ENCODE measurements at places on chromosomes 7 and 10.

GRCh38 chr7:51601461-51601860 lies 284.9 kb upstream of the COBL start:
- no peak for DNase-seq

DNA sequence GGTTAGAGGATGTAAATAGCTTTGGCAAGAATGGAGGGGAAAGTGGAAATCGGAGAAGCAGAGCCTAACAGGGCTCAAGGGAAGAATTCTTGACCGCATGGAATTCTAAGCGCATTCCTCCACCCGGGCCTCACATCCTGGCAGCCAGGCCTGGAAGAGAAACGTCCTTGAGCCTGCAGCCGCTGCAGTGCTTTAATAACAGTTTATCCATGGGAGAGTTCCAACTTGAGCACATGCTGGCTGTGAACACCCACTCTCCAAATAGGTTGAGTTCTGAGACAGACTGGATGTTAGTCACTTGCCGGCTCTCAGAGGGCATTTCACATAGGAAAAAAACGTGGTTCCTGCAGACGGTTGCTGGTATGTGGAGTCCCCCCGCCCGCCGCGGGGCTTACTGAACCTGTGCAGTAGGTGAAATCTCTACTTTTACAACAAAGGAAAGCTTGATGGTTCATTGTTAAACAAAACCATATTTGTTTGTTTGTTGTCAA lies 61.4 kb upstream of the STEAP1B start:
- DNase-seq: peak; percentile 95

DNA sequence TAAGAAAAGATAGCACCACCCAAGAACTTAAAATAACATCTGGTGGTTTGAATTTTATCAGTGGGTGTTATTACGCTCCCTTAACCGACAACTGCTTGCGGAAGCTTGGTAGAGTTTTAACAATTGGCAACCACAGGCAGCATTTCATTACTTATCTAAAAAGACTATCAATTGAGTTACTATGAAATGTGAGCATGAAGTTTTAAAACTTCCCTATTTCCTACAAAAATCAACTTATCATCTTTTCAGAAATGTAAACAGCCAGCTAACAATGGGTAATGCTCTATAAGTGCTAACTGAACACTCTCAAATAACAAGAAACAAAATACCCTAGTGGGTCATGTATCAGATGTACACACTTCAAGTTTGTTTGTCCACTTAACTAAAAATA lies 68.8 kb downstream of the OSBPL3 start:
- DNase-seq: no peak

- DNase-seq: peak; percentile 83
Observed at GRCh38 chr10:71766717-71767419, 6.5 kb downstream of the VSIR start.

- peak; percentile 84 for DNase-seq
Observed at GRCh38 chr10:123559066-123559822, 106.9 kb upstream of the GPR26 start.

- no peak for DNase-seq
Observed at GRCh38 chr7:23710000-23710399, at the start of gene STK31. STK31 (plus strand) TSS chr7:23710219; CDS start chr7:23710286, 67 bp downstream.

DNA sequence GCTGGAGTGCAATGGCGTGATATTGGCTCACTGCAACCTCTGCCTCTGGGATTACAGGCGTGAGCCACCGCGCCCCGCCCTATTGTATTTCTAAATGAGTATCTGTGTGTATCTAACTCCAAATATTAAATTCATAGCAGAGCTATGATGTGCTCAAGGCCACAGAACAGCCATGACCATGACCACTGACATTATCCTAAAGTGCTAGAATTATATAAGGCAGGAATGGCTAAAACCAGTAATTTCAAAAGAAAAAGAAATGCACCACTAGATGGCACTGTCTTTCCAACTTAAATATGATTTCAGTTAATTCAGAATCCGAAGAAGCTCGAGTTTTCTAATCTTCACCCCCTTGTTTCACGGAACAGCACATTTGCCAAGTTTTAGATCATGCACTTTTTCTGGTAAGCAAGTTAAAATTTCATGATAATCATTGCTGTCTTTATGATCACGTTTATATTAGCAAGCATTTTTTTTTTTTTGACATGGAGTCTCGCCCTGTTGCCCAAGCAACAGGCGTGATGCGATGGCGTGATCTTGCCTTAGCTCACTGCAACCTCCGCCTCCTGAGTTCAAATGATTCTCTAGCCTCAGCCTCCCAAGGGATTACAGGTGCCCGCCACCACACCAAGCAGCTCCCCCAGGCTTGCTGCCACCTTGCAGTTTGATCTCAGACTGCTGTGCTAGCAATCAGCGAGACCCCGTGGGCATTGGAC lies 65.3 kb downstream of the OR13A1 start:
- DNase-seq: no peak

All from femur (tissue), 1 donor.